ENCODE measurements at places on chromosomes 4 and X.

DNA sequence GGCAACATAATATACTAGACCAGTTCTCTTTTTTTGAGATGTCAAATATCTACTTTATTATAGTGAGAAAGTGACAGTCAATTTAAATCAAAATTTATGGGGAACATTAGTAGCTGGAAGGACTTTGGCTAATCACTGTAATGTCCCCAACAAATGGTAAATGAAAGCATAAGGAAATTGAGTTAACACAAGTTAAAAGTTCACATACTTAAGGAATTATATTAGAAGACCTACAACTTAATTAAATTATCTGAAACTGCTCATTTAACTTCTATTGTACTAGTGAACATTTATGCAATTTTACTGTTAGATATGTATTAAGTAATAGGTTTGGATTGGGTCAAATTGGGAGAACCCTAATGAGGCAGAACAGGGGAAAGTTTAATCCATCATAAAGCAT lies 160.3 kb upstream of the TENM3 start:
- no peak for DNase-seq

DNA sequence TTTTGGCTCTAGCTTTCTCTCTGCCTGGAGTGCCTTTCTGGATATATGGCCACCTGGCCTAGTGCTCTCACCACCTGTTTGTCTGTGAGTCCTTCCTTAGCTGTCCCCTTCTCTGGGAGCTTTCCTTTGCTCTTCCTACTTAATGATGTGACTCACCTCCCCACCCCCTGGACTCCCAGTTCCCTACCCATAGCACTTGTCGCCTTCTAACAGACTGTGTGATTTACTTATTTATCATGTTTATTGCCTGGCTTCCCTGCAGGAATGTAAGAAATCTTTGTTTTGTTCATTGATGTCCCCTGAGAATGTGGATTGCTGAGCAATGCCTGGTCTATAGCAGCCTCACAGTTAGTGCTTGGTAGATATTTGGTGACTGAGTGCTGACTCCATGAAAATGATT lies 18.9 kb downstream of the ADD1 start:
- no peak for DNase-seq

GRCh38 chr4:54731976-54732375 lies 74.2 kb downstream of the KIT start:
- DNase-seq, result no peak

DNA sequence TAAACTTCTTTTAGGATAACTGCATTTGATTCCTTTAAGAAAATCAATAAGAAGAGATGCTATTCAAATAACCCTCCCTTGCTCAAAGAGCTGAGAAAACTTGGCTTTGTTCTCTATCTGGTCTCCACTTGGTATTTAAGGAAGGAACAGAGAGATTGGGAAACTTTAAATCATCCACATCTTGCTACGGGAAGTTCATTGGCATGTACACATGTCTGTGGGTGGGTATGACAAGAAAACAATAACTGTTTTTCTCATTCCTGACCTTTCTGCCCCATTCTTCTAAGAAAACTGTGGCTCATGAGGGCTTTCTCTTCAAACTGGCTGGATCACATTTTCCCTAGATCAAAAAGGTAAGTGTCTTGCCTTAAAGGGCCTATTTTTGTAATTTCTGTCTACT lies 6.0 kb downstream of the SEL1L3 start:
- no peak for DNase-seq

DNA sequence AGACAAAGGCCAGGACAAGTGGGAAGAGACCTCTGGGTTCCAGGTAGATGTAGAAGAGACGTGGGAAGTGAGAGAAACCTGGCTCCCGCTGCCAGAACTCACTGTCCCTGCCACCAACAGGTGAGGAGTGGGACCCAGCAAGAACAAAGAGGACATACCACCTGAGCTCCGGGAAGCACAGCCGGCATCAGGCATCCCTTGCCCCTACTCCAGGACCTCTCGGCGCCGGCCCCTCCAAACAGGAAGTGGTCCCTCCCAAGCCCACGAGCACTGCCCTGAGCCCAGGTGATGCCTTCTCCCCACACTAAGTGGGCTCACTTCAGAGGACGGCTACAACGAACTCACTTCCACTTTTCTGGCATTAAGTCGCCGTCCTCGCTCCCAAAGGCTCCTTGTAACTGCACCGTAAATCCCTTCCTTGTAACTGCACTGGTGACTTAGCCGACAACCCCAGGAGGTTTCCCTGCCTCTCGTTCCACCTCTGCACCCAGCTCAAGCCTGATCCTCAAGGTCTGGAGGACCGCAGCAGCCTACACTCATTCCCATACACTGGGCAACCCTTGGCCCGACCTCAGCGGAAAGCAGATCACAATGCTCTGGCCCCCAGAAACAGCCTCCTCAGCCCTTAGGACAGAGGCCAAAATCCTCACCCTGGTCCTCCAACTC lies 8.8 kb downstream of the FAM53A start:
- no peak for DNase-seq

DNA sequence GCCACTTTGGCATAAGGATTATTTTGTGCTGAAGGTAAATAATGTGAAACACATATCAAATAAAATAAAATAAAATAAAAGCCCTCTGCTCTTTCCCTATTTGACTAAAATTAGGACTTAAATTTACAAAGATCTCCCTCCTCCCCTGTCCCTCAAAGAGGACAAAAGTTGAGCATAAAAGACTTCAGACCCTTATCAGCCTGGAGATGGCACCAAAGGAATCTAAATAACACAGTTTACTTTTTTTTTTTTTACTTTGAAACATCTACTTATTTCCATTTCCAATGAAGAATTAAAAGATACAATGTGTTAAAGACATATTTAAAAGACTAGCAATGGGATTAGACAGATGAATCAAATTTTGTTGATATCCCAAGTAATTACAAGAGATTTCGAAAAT lies 89.7 kb downstream of the EPHA5 start:
- DNase-seq, result no peak

GRCh38 chr4:17680559-17681280 lies 66.3 kb downstream of the MED28 start:
- no peak for DNase-seq

GRCh38 chr4:38666766-38667084 lies 2.7 kb downstream of the KLF3 start:
- DNase-seq, result no peak

- no peak for DNase-seq
These were observed 455.7 kb downstream of the BCOR start for GRCh38 chrX:39642071-39642470.

DNA sequence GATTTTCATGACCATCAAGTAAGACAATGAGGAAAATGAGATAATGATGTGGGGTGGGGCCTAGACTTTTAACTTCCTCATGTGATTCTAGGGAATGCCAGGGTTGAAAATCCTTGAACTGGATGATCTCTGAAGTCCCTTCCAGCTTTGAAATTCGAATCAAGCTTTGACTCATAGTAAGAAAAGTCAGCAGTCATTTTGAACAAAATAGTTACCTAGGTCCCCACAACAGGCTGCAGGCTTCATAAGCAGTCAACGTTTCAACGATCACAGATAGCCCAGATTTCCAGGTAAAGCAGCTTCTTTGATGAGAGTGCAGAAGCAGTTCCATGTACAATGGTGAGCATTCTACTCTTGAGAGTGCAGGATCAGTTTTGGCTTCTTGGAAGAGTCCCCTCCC lies 93.7 kb downstream of the GRIA3 start:
- no peak for DNase-seq
